Naive B cell (primary cell): ENCODE measurements at places on chromosomes 7 and 10. TPM values are rescaled to one million over a fixed set of nuclear protein-coding genes. Genes with fewer than 3 reads are reported as not detected.
A peak's percentile ranks its signal among the peaks of the same experiment; 100 is the strongest.

The EBLN1 gene
- polyA plus RNA-seq = not detected

DNA sequence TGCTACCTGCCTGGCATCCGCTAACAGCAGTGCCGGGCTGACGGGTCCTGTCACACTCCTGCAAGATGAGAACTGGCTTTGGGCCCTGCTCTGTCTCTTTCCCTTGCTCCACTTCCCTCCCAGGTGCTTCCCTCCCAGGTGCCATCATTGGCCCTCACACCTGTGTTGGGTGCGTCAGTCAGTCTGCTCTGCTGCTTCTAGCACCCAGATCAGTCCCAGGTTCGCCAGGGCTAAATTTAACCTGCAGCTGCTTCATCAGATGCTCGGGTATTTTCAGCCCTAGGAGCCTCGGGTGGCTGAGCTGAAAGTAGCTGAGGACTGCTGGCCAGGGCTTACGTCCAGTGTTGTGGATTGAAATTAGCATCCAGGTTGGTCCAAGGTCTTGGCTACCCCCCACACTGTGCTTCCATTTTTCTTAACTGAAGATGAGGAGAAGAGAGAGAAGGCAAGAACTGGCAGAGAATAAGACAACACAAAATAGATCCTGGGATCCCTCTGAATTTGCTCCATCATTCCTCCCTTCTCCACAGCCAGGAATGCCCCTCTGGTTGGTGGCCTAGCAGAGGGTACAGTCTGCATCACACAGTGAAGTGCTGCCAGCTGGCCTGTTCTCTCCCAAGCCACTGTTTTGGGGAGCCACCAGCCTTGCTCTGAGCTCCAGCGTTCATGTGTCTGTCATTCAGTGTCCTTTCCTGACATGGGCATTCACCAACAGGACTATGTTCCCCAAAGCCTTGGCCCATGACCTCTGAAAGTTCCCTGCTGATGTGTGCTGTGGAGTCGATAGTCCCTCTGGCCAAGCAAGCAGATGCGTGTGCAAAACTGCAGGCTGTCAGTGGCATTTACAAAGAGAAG, 65.9 kb upstream of the SYPL1 start:
- peaks cover 7% of the 10 kb centered on the region for H3K27me3 ChIP-seq
- no peak for DNase-seq
- H3K4me1 ChIP-seq = peaks cover 10% of the 10 kb centered on the region
- no peak overlapping the region for H3K4me3 ChIP-seq

DNA sequence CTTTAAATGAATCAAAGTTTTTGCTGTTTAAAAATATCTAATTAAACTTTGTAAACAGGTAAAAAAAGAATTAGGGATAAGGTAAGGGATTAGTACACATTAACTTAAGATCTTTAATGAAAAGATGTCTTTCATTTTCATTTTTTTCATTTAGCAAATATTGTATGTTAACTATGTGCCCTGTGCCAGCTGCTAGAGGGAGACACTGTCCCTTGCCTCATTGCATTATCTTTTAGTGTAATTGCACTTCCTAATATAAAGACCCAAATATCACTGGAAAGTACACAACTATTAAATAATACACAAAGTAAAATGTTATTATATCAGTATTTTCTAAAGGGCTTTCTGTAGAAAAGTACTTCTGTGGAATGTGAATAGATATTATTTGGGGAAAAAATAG, 102.7 kb downstream of the GPR37 start:
- no peaks in the 10 kb centered on the region for H3K4me1 ChIP-seq
- H3K27ac ChIP-seq = no peak overlapping the region
- H3K36me3 ChIP-seq = no peaks in the 10 kb centered on the region
- H3K4me3 ChIP-seq = no peak overlapping the region

DNA sequence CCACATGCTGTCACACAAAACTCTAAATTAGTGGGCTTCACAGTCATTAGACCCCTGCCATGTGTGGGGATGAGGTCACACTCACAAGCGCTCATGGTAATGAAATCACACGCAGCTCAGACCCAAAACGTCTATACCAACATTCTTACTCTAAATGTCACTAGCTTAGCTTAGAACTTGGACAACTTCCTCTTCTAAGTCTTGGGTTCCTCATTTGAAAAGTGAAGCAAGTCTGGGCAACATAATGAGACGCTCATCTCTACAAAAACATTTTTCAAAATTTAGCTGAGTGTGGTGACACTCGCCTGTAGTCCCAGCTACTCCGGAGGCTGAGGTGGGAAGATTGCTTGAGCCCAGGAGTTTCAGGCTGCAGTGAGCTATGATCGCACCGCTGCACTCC, 92.7 kb upstream of the MACROH2A2 start:
- peaks cover 24% of the 10 kb centered on the region for H3K27me3 ChIP-seq
- H3K36me3 ChIP-seq = no peaks in the 10 kb centered on the region
- peaks cover 26% of the 10 kb centered on the region for H3K4me1 ChIP-seq
- H3K27ac ChIP-seq = no peak overlapping the region
- H3K4me3 ChIP-seq = no peak overlapping the region
- peak; percentile 5 for DNase-seq

DNA sequence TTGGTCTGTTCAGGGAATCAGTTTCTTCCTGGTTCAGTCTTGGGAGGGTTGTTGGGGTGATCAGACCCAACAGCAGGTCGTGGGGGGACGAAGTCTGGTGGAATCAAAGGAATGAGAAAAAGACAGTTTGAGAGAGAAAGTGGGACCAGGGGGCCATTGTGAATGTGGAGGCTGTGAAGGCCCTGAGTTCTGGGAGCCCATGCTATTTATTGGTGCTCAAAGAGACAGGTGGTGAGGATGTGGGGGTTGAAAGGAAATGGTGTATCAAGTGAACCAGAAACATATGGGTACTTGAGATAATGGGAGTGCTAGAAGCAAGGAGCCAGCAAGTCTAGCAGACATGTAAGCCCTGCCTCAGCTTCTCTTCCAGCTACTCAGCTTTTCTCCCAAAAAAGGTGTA, 84.1 kb downstream of the CCSER2 start:
- H3K27ac ChIP-seq = no peak overlapping the region
- peaks cover 23% of the 10 kb centered on the region for H3K4me1 ChIP-seq
- peak overlapping the region; percentile 17 for H3K4me3 ChIP-seq
- no peak for DNase-seq
- peaks cover 69% of the 10 kb centered on the region for H3K36me3 ChIP-seq
